Gastrocnemius medialis (tissue), 4 donors: ENCODE measurements at places on chromosomes 3 and 15.

DNA sequence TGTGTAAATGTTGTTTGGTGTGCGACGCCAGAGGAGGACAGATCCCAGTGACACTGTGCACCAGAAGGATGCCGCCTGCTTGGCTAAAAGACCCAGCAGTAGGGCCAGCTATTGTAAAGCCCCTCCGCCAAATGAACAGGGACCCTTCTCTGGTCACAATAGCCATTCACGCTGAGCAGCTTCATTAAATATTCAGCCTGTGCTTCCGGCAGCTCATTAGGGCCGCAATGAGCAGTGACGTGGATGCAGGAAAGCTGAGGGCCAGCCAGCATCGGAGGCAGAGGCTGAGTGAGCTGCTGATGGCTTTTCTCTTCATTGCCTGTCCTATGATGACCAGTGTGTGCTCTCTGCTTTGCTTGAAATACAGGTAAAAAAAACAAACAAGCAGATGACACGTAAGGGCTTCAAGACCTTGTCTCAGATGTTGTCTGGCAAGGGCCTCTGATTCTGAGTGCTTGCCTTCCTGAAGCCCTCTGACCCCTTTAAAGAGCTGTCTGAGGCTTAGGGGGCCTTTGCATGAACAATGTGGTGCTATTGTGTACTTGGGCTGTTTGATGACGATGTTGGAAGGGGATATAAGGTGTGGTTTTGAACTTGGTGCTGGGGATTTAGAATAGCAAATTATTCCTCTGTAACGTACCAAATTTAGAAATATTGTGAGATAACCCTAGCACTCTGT is 130.4 kb downstream of the FEZF2 start:
- no peak for DNase-seq

DNA sequence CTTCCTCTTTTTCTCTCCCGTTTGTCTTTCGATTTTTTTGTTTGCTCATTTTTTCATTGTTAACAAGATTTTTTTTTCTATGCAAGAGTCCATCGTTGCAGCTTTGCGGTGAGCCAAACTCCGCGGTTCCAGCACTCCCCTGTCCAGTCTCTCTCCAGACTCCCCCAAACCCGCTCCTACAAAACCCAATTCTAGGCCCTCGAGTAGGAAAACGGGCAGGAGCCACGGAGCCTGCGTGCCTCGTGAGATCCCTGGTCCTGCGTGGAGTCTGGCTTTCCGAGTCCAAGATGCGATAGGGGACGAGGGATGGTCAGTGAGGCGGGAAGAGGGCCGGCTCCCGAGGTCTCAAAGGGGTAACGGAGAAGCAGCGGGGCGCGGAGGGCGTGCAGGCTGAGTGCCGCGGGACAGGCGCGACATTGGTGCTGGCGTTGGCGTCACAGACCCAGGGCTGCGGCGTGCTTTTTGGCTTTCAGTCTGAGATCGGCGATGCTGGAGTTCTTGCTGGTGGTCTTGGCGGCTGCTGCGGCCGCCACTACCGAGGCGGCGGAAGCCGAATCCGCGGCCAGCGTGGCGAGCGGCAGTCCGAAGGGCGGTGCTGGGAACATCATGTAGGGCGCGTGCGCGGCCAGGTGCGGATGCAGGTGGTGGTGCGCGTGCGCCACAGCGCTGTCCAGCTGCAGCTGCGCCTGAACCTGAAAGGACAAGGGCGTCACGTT is 8.5 kb downstream of the SHOX2 start:
- no peak for DNase-seq

DNA sequence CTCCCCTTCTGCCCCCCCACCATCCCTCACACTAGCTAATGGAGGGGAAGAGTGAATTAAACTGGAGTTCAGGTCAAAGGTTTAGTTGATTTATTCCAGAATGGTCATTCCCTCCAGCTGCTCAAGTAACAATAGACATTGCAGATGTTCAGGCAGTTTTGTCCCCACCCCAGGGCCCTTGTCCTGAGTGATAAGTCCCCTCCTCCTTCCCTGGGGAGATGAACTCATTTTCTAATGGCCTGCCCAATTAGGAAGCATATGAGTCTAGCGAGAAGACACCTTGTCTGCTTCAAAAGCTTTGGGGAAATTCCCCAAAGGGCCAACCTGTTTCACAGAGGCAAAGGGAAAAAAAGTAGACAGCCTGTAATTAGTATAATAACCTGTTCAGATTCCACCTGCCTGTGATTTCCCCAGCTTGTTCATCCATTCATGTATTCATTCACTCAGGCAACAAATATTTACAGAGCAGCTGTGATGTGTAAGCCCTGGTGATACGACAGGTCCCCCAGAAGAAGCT is 165.3 kb downstream of the SHQ1 start:
- DNase-seq = no peak

- no peak for DNase-seq
Measured at GRCh38 chr15:94263341-94264273, 32.2 kb downstream of the MCTP2 start.
